ENCODE measurements at places on chromosomes 11 and 22.
A peak's percentile ranks its signal among the peaks of the same experiment; 100 is the strongest.

GRCh38 chr11:129731316-129731715 is 84.3 kb upstream of the TMEM45B start:
- no peak for DNase-seq

GRCh38 chr11:20668844-20669819 is at the start of gene NELL1:
TSS of gene NELL1 (plus strand) at chr11:20669586.
- peak; percentile 53 for DNase-seq

GRCh38 chr11:125797641-125798040 is 9.7 kb downstream of the PATE3 start:
- no peak for DNase-seq

DNA sequence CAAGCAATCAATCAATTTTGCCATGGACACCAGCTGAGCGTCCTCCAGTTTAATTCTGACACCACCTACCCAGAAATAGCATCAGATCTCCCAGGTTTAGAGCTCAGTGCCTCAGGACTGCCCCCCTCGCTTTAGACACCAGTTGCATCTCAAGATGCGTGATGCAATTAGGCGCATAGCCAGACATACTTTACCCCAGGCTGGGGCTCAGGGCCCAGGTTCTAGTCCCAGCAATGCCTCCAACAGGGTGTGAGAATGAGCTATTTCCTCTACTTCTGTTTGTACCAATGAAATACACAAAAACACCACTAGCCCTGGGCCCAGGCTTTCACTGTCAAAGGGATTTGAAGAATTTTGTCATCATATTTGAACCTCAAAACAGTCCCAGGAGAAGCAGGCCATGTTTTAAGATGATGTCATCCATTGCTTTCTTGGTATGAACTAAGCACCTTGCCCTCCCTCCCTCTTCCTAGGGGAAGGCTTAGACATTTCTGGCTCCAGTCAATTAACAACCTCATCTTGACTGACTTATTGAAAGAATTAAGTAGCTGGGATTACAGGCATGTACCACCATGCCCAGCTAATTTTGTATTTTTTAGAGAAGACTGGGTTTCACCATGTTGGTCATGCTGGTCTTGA is 61.5 kb upstream of the INCENP start:
- DNase-seq = no peak

DNA sequence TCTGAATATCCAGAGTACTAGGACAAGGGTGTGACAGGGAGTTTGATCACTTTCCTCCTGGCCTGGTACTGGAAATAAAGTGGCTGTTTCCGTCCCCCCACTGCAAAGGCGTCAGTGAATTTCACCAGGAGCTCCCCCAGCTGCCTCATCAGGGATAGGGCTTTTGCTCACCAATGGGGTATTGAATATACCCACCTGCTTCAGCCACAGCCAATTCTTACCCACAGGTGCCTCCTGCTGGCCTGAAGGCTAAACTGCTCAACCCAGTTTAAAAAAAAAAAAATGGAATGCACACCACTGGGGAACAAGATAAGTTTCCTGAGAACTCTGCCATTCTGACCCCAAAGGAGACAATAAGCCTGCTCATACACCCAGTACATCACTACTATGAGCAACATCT is 65.3 kb upstream of the MS4A8 start:
- DNase-seq = no peak

GRCh38 chr11:75656044-75656727 is 12.7 kb downstream of the MAP6 start:
- no peak for DNase-seq

DNA sequence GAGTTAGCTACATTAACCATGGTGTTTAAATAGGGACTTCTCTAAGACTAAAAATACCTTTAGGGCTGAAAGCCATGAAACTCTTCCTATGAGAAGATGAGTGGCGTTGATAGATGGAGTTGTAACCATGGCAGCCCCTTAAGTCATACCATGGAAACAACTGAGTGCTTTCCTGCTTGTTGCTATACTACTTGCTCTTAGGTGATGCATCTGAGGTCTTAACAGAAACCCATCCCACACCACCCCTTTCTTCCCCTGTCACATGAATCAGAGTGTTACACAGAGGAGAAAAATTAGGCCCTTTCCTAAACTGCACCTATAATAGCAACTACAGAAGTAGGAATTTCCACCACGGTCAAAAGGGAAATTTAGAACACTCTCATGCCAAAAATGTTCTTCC is 64.3 kb upstream of the ZC3H12C start:
- no peak for DNase-seq

GRCh38 chr11:104570078-104570701 is 328.1 kb downstream of the CASP12 start:
- no peak for DNase-seq

GRCh38 chr22:16955678-16956210 is 52.3 kb downstream of the GAB4 start:
- DNase-seq = no peak

DNA sequence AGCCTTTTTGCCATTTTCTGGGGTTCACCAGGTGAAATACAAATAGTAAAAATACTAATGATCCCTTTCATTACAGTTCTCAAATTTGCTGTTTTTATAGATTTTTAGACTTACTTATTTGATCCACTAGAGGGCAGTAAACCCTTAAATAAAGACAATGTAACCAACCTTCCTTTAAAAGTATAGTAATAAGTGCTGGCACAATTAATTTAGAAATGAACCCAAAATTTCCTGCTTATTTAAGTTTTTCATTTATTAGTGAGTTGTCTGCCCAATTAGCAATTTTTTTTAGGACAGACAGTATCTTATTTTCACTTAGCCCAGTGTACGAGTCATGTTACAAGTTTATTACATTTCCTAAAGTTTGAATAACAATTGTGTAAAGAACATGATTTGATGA is 4.7 kb downstream of the DDIAS start:
- DNase-seq = peak; percentile 25

DNA sequence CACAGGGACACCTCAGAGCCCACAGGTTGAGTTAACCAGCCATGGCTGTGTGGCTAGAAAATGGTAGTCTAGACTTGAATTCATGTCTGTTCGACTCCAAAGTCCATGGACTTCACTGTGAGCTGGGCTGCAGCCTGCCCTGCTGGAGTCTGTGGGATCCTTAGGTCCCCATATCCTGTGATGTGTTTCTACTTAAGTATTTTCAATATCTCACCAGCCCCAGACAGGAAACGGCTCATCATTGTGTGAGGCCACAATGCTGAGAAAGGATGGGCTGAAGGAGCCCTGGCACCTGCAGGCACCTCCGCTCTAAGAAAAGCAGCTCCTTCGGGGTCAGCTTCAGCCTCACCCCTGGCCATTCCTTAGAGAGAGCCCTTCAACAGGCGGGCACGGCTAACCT is 93.1 kb downstream of the NAT10 start:
- no peak for DNase-seq

- no peak for DNase-seq
Measured at GRCh38 chr11:96486890-96487611, 97.2 kb downstream of the JRKL start.

GRCh38 chr22:30996462-30996861 is 27.4 kb downstream of the TUG1 start:
- DNase-seq = no peak

GRCh38 chr11:102458548-102458947 is 6.0 kb upstream of the TMEM123 start:
- no peak for DNase-seq

DNA sequence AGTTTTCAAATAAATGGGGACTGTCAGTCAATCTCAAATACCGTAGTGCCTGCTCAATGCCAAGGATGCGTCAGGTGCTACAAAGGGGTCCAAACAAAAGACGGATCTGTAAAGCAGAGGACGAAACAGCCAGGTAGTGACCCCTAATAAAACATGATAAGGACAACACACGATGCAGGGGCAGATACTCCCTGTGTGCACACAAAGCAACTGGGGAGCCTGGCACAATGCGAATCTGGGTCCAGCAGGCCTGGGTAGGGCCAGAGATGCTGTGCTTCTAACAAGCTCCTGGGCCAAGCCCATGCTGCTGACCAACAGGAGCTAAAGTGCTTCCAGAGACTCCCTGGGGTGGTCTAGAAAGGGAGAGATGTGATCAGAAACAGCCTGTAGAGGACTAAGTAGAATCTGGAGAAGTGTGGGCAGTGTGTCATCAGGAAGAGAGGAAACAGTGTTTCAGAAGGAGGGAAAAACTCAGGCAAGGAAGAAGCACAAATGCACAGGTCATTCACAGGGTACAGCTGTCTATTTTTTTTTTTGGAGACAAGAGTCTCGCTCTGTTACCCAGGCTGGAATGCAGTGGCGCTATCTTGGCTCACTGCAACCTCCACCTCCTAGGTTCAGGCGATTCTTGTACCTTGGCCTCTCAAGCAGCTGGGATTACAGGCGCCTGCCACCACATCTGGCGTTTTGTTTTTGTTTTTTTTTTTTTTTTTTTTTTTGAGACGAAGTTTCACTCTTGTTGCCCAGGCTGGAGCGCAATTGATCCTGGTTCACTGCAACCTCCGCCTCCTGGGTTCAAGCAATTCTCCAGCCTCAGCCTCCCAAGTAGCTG is 74.5 kb downstream of the MICAL3 start:
- no peak for DNase-seq

DNA sequence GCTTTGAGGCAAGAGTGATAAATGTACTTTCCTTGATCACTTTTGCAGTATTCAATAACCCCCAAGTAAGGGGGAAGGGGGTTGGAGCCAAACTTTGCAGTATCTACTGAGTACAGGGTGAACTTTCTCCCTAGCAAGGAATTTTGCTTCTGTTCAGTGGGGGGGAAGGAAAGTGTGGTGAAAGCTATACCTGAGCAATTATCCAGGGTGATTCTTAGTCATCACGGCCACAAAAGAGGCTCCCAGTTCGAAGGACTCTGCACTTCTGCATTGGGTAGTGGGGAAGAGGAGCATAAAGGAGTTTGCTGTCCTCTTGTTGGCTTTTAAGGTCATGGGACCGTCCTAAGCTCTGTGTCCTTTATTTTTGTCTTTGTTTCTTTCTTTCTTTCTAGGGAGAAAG is 346.5 kb upstream of the SYN3 start:
- DNase-seq = no peak

DNA sequence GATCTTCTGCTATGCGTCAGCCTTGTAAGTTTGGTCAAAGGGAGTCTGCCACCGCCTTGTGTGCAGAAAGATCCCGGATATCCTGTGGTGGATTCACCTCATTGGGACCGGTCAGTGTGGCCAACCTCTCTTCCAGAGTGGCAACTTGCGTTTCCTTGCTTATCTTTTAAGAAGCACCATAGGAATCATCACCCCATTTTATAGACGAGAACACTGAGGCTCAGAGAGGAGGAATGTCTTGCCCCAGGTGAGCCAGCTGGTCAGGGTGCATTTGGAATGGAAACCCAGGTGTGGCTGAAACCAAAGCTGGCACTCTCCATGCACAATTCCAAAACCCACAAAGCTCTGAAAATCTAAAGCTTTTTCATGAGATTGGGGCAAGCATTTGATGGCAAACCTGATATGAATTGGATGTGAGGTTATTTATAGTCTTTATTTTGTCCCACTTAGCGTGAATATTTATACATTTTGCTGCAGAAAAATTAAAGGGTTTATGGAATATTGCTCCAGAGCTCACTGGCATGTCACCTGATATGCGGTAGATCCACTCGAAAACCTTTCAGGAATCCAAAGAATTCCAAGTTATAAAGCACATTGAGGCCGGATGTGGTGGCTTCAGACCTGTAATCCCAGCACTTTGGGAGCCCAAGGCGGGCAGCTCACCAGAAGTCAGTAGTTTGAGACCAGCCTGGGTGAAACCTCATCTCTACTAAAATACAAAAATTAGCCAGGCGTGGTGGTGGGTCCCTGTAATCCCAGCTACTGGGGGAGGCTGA is 12.1 kb upstream of the EIF3D start:
- DNase-seq = no peak

DNA sequence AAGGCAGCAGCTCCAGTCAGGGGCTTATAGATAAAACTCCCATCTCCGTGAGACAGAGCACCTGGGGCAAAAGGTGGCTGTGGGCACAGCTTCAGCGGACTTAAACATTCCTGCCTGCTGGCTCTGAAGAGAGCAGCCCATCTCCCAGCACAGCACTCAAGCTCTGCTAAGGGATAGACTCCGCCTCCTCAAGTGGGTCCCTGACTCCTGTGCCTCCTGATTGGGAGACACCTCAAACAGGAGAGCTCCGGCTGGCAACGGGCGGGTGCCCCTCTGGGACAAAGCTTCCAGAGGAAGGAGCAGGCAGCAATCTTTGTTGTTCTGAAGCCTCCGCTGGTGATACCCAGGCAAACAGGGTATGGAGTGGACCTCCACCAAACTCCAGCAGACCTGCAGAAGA is 279.4 kb downstream of the LARGE1 start:
- DNase-seq = no peak

GRCh38 chr11:15471048-15471894 is 356.5 kb downstream of the INSC start:
- DNase-seq = no peak

GRCh38 chr22:17339095-17339693 is 30.1 kb upstream of the CECR2 start:
- no peak for DNase-seq

- no peak for DNase-seq
Measured at GRCh38 chr22:43976861-43977795, 21.9 kb downstream of the SAMM50 start.

GRCh38 chr11:3231851-3232744 is at the start of gene MRGPRE:
TSS of gene MRGPRE (minus strand) at chr11:3232417. CDS start at chr11:3228799, 3,618 bp downstream.
- no peak for DNase-seq

GRCh38 chr11:14422052-14422813 is 63.2 kb upstream of the RRAS2 start:
- no peak for DNase-seq

- no peak for DNase-seq
Measured at GRCh38 chr11:64661614-64662013, 61.4 kb downstream of the NRXN2 start.

GRCh38 chr11:7671347-7672215 is 1.7 kb downstream of the CYB5R2 start:
- no peak for DNase-seq

GRCh38 chr11:27777033-27777432 is 76.8 kb upstream of the BDNF start:
- no peak for DNase-seq

- no peak for DNase-seq
Measured at GRCh38 chr22:17753401-17753989, 20.8 kb downstream of the BID start.

DNA sequence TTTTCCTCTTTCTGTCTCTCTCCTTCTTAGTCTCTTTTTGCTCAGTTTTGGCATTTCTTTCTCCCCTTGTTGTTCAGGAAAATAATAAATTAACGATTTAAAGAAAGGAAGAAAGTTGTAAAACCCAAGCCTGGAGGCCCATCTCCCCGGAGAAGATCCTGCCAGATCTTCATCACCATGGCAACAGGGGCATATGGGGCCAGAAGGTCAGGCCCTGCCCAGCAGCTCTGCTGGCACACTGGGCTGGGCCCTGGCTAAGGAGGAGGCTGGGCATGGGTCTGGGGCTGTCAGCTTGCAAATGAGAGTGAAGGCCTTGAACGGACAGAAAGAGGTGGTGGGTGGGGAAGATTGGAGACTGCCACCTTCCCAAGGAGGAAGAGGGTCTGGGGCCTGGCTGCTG is 2.8 kb downstream of the LRRC10B start:
- DNase-seq = no peak
